ENCODE measurements at places on chromosomes 6 and 20.

DNA sequence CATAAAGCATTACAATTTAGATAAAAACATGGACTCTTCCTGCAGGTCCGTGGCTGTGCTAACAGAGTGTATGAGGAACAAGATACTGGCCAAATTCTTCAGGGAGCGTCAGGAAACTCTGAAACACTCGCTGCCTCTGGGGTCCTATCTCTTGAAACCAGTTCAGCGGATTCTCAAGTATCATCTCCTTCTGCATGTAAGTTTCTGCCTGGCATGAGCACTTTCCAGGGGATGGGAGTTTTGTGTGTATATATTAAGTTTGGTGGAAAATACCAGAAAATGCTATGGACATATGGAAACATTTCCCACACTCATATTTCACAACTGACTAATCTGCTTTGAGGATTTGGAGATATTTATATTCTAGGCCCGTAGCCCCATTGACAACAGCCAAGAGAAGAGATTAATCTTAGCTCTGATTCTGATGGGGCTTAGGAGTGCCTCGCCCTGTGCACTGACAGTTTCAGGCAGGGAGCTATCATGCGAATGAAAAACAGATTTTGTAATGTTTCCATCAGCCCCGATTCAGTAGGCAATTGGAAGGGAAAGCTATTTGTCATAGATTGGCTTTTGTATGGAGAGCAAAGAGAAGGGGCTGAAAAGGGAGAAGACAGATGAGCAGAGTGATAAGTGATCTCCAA is 64.7 kb upstream of the MTHFD1L start:
- DNase-seq = no peak

DNA sequence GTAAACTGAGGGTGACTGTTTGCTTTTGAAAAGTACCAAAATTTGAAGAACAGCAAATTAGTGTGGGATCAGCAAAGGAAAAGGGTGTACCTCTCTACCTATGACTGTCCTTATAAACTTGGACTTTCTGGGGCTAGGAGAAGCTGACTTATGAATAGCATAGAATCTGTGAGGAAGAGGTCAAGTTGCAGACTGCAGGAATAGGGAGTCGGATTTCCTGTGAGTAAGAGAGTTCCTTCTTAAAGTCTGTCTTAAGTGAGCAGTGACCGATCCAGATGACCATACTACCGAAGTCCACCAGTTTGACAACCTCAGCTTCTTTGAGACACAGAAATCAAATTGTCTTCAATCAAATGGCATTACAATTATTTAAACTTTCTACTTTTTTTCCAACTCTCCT is 708.7 kb downstream of the UTRN start:
- DNase-seq = no peak

DNA sequence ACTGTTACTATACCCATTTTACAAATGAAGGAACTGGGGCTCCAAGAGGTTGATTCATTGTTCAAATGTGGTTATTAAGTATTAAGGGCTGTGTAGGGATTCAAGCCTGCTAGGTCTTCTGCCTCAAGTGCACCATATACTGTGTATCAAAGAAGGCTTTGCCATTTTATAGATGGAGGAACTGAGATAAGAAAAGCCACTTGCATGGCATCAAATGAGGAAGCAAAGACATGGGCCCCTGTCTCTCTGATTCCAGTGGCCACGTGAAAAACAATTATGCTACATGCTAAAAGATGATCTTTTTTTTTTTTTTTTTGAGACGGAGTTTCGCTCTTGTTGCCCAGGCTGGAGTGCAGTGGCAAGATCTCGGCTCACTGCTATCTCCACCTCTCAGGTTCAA is 67.0 kb downstream of the TMEM200A start:
- DNase-seq = no peak

GRCh38 chr20:62760856-62761758 is 35.2 kb upstream of the MRGBP start:
- no peak for DNase-seq

- no peak for DNase-seq
These were observed 14.6 kb downstream of the EDN3 start for GRCh38 chr20:59314997-59315396.

Data from activated naive CD4-positive, alpha-beta T cell treated with anti-CD3 and anti-CD28 coated beads, Interleukin-2, amount 10 ng/mL, durations not matched to agents 7 days and 5 days (primary cell).